ENCODE measurements at places on chromosomes 5 and 9.
A peak's percentile ranks its signal among the peaks of the same experiment; 100 is the strongest.

GRCh38 chr5:34998058-34998789, 49.5 kb downstream of the AGXT2 start:
- DNase-seq: peak; percentile 50

DNA sequence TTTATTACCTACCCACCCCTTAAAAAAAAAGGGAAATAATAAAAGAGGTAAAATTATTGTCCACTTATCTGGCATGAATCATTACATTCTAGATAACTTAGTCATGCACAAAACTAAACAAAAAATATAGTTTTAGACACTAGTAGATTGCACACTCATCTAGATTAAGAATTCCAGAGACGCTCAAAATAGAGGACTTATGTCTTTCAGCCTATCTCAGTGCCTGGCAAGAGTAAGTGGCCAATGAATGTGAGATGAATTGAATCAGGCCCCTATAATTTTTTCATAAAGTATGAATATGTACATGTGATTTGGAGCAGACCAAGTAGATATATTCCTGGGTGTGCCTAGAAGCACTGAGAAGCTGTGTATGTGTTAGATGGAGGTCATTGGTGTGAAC, 2.0 kb upstream of the RXFP3 start:
- DNase-seq: no peak

DNA sequence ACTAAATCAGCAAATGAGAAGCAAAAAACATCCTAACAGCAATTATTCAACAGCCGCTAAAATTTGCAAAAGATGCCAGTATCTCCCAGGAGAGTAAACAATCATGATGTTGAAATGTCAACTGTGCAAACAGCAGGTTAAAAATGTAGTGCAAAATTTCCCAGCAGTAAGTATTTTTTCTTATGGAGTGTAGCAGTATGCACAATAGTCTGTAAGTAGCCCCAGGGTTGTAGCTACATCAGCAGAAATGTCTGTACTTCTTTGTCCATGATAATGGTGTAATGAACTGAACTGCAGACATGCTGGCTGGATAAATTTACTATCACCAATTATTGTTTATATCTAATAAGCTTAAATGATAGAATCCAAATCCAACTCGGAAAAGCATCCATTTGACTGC, 31.4 kb downstream of the GRIN3A start:
- no peak for DNase-seq

- no peak for DNase-seq
Measured at GRCh38 chr9:129511285-129511900, 109.5 kb downstream of the C9orf50 start.

- no peak for DNase-seq
Measured at GRCh38 chr9:2639786-2640185, 18.2 kb downstream of the VLDLR start.

DNA sequence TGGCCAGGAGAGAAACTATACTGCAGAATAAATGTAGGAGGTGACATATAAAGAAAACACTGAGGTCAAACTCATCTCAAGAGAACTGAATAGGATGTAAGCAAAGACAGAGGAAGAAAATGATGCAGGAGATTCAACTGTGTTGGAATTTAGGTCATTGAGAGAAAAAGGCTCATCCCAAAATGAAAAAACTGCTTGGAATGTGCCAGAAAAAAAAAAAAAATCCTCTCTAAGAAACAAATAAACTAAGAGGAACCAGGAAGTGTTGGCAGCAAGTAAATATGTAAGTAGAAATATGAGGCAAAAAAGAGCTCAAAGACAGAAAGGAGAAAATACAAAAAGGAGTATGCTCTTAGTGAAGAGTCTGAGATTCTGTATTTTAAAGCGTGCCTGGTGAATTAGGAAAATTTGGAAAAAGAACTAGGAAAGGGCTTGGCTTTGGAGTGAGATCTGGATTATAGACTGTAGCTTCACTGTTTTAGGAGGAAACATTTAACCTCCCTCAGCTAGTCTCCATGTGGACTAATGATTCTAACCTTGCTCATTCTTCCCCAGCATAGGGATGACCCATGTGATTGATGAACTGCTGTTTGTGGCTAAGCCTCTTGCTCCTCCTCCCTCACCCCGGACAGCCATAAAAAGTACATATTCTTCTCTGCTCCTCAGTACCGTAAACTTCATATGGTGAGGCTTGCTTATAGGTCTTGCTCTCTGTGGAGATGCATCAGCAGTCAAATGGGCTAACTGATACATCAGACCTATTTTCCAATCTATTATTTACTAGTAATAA, 185.6 kb upstream of the POU5F2 start:
- no peak for DNase-seq

- DNase-seq: no peak
Measured at GRCh38 chr9:99118782-99119466, 14.0 kb downstream of the TGFBR1 start.

GRCh38 chr5:14107536-14107935, 35.6 kb upstream of the TRIO start:
- DNase-seq: no peak
